Activated T-cell treated with anti-CD3 and anti-CD28 coated beads, Interleukin-2, amount 50 U/mL, for 1 hour (primary cell): ENCODE measurements at places on chromosomes 5 and 9.

GRCh38 chr9:91908293-91908623 is 41.8 kb downstream of the ROR2 start:
- no peak for DNase-seq

GRCh38 chr9:34362614-34363214 is 14.0 kb downstream of the MYORG start:
- DNase-seq = no peak

DNA sequence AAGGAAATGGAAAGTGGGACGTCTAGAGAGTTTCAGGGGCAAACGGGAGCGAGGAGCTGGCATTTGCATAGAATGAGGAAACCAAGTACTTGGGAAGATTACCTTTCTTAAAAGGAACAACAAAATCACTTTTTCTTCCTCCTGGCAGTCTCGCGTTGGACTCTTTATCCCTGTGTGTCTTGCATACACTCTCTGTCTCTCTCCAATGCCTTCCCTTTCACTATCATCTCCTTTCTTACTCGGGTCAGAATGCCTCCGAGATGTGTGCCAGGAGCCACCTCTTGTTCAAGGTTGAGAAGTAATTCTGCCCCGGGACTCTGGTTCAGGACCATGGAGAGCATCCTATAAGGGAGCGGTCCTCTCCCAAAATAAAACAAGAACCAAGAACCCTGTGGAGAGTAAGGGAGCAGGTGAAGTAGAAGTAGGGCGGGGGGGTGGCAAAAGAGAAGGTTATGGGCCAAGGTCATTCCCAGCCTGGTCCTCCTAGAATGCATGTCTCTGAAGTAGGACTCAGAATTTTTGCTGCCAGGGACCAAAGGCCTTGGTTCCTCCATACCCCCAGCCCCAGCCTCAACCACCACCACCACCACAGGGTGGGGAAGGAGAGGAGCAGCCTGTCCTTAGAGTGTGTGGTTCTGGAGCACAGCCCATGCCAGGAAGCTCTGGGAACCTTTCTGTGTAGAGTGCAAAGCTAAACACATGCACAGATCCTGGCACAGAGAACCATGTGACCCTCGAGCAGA is 72.1 kb upstream of the ARAP3 start:
- DNase-seq = no peak

DNA sequence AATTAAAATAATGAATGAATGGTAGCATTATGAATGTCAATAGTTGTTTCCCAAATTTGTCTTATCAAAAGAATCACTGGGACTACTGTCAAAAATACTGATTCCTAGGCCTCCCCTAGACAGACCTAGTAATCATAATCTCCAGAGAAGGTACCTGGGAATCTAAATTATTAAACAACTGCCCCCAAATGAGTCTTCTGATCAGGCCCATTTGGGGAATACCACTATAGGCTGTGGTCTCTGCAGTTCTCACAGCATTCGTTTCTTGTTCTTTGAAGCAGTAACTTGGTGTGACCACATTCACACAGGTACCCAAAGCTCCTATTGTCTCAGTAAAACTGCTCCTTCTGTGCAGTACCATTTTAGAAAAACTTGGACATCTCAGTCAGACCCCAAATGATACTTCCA is 230.9 kb downstream of the PIK3R1 start:
- DNase-seq = no peak

GRCh38 chr5:10391130-10391529 is 37.6 kb downstream of the MARCHF6 start:
- DNase-seq = no peak
